ENCODE measurements at places on chromosomes 3 and 15. TPM values are rescaled to one million over a fixed set of nuclear protein-coding genes. Genes with fewer than 3 reads are reported as not detected.

- no peak for DNase-seq
Measured at GRCh38 chr3:103169289-103169688, 734.5 kb downstream of the ZPLD1 start.

DNA sequence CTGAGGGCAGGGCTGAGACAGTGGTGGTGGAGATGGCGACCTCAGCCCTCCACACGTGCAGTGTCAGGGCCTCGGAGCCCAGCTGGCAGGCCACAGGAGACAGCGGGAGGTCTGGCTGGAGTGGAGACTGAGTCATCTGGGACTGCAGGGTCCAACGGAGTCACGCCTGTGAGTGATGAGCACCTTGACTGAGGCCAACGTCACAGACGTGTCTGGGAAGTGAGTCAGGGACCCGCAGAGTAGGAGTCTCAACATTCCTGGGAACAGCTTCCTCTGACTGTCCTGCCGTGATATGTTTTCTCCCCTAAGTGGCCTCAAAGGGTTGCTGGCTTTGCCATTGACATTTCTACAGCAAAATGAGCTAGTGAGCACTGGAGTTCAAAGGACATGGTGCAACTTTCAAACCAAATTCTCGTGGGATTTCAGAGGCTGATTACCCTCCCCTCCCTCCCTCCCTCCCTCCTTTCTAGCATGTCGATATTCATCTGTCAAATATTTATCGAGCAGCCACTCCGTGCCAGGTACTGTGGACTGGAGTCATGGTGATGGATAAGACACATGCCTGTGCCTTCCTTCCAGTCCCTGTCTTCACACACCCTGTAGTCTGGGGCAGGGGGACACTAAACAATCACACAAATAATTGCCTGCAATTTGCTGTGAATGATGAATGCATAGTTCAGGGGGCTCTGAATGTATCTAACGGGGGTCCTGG is 53.3 kb upstream of the AMOTL2 start:
- DNase-seq: peak; percentile 61

DNA sequence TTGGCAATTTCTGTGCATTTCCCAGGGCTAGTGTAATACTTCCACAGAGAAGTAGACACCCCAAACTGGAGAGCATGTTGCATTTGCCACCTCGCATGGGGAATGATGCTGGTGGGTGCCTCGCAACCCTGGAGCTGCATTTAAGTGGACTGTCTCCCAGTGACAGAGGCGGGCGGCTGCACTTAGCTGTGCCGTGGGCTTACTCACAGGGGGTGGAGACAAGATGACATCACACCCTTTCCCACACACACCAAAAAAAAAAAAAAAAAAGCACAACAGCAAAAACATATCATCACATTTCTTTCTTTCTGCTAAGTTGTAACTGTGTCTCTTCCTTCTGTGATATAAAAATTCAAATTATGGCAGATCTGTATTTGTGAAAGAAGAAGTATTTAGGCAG is at the start of gene ABI3BP:
TSS of gene ABI3BP (minus strand) at position 113 of the 400 bp plus-strand sequence. CDS start at position 76, 37 bp downstream.
- DNase-seq: peak; percentile 71

DNA sequence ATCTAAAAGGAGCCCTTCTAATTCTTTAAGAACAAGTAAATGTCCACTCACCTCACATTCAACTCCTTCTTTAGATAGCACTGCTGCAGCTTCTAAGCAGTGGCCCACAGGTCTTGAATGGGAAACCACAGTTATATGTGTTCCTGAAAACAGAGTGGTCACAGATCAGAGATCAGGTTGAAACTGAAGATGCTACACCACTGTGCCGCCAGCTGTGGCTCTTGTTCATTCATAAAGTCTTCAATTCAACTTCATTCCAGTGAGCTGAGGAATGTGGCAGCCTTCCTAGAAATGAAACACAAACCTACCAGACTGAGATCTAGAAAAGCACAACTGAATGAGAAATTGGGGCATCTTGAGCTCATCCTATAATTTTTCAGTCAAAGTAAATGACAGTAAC is 4.0 kb downstream of the PDHB start:
- no peak for DNase-seq

- DNase-seq: no peak
Measured at GRCh38 chr3:56823421-56823926, 21.7 kb upstream of the ARHGEF3 start.

- DNase-seq: no peak
Measured at GRCh38 chr3:82610236-82610635, 848.8 kb upstream of the GBE1 start.

DNA sequence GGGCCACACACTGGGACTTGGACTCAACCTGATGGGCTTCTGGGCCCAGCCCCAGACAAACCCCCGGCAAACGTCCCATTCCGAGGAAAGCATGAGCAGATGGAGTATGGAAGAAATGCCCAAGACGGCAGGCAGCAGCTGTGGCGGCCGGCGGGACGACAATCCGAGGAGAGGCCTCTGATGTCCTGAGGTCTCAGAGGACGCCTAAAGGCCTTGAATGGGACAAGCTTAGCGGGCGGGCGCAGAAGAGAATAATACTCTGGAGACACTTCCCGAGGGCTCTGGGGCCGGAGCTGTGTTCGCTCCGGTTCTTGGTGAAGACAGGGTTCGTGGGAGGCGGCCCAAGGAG is 482 bp upstream of the OGG1 start:
- DNase-seq: no peak

- no peak for DNase-seq
Measured at GRCh38 chr3:89358281-89358680, 250.9 kb downstream of the EPHA3 start.

DNA sequence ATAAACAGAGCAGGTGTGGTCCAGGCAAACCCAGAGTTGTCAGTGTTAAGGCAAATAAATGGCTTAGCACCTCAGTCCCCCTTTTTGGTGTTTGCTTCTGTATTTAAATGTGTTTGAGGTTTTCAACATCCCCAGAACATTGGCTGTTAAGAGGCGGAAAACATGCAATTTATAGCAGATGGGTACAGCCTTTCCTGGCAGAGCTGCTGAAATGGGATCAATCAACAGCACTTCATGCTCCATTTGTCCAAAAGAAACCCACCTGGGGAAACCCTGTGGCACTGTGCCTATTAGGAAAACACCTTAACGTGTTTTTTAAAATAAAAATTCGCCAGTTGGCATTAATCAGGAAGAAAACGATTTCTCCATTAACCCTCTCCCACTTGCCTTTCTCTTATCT is 135.4 kb downstream of the MCTP2 start:
- no peak for DNase-seq

DNA sequence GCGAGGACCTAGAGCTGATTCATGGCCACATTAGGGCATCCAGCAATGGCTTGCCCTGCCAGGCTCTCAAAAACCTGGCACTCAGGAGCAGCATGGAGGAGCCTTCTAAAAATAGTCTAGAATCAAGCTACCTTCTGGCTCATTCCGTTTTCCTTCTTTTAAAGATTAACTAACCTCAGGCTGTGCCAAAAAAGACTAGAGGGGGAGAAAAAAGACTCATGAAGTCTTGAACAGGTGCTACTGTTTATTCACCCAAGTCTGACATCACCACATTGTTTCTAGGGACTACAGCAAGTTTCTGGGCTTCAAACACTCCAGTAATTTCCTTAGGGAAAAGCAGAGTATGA is 125.8 kb downstream of the TNIK start:
- DNase-seq: no peak

- no peak for DNase-seq
Measured at GRCh38 chr3:9276761-9277370, 27.4 kb upstream of the SRGAP3 start.

GRCh38 chr3:52121464-52121805 is 32.8 kb downstream of the POC1A start:
- DNase-seq: peak; percentile 30

GRCh38 chr3:123225016-123225415 is 23.3 kb downstream of the SEC22A start:
- DNase-seq: no peak

DNA sequence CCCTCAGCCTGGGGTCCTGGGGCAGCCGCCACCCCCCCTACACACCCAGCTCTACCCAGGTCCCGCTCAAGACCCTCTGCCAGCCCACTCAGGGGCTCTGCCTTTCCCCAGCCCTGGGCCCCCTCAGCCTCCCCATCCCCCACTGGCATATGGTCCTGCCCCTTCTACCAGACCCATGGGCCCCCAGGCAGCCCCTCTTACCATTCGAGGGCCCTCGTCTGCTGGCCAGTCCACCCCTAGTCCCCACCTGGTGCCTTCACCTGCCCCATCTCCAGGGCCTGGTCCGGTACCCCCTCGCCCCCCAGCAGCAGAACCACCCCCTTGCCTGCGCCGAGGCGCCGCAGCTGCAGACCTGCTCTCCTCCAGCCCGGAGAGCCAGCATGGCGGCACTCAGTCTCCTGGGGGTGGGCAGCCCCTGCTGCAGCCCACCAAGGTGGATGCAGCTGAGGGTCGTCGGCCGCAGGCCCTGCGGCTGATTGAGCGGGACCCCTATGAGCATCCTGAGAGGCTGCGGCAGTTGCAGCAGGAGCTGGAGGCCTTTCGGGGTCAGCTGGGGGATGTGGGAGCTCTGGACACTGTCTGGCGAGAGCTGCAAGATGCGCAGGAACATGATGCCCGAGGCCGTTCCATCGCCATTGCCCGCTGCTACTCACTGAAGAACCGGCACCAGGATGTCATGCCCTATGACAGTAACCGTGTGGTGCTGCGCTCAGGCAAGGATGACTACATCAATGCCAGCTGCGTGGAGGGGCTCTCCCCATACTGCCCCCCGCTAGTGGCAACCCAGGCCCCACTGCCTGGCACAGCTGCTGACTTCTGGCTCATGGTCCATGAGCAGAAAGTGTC is 30.2 kb downstream of the PTPN23 start:
- DNase-seq: no peak

DNA sequence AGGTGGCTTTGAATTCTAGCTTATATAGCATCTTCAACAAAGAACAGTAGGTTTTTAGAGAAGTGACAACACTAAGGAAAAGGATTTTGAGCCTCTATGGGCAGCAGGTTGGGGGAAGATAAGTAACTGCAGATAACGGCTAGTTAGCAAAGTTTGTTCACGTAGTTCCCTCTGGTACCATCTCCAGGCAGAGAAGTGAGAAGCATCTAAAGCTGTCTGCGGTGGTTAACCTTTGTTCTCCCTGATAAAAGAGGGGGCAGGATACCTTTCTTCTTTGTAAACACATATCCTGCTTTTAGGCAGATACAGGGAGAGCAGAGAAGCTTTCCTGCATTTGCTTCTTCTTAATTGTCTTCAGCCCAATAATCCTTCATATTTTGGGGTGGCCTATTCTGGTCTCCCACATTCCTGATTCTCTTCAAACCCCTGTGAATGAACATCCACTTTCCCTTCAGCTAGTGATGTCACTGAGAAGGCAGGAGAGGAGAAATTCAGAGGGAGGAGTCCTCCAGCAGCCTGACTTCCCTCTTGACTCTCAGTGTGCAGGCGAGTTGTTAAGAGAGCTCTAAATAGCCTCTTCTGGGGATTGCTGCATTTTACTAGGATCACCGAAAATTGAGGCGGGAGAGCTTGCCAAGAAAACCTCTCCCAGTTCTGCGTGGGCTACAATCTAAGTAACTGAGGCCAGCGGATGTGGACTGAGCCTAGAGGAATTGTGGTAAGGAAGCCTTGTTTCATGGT is 393.7 kb upstream of the C2CD4B start:
- DNase-seq: no peak

DNA sequence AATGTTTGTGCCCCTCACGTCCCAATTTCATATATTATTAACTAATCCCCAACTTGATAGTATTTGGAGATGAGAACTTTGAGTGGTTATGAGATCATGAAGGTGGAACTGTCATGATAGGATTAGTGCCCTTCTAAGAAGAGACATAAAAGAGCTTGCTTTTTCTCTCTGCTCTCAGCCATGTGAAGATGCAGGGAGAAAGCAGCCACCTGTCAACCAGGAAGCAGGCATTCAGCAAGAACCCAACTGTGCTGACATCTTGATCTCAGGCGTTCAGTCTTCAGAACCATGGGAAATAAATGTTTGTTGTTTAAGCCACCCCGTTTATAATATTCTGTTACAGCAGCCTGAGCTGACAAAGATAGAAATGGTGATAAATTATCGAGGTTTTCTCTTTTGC is 278.7 kb upstream of the KCNMB2 start:
- no peak for DNase-seq

- no peak for DNase-seq
Measured at GRCh38 chr3:152149832-152150231, 118.9 kb upstream of the MBNL1 start.

- DNase-seq: peak; percentile 30
Measured at GRCh38 chr3:45105855-45106671, 40.1 kb downstream of the CDCP1 start.

EFCAB12 gene
- total RNA-seq: 0.58 TPM

GOLGA6L26 gene
- not detected for total RNA-seq

MED12L gene
- 0.55 TPM for total RNA-seq
